ENCODE measurements at places on chromosomes 6 and 20.

GRCh38 chr20:15065794-15066193, 728.4 kb upstream of the FLRT3 start:
- no peak for DNase-seq

- no peak for DNase-seq
Observed at GRCh38 chr20:48489046-48489463, 338.7 kb downstream of the PREX1 start.

DNA sequence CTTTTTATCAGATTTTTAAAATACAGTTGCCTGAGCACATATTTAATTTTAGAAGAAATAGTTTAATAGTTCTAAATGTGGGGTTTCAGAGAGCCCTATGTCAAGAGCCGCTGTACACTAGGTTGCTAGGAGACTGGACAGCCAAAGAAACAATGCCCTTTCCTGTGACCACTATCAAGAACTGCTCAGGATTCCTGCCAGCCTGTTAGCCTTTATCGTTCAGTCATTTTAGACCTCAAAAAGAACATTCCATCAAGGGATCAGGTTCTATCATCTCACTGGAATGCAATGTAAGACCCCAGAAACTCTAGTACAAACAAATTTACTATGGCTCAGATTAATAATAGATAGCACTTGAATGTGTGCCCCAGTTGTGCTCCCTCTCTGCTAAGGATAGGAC, 181.2 kb upstream of the CCN2 start:
- DNase-seq, result no peak

DNA sequence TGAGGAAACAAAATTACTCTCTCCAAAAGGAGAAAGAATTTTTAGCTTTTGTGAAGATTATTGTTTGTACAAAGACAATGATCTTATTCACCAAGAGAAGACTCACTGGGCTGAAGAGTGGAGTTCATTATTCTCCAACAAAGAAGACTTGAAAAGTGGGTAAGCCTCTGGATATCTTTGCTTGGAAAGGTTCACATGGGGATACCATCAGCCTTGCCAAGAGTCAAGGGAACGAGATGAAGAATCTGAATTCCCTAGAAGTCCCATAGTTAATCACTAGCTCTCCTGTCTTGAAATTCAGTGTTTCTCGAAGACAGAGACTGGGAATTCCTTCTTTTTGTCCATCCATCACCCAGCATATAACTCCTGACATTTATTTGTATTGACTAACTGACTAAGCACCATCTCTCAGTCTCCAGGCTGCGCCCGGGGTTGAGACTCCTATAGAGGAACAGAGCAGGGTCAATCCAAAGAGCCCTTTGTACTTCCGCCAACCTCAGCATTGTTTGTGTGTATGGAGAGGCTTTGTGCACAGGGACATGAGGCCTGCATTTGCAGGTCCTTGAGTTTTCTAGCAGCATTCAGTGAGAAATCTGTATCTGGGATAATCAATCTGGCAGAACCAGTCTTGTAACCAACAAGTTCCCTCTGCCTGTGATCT, 461.9 kb downstream of the KIF16B start:
- peak; percentile 30 for DNase-seq

DNA sequence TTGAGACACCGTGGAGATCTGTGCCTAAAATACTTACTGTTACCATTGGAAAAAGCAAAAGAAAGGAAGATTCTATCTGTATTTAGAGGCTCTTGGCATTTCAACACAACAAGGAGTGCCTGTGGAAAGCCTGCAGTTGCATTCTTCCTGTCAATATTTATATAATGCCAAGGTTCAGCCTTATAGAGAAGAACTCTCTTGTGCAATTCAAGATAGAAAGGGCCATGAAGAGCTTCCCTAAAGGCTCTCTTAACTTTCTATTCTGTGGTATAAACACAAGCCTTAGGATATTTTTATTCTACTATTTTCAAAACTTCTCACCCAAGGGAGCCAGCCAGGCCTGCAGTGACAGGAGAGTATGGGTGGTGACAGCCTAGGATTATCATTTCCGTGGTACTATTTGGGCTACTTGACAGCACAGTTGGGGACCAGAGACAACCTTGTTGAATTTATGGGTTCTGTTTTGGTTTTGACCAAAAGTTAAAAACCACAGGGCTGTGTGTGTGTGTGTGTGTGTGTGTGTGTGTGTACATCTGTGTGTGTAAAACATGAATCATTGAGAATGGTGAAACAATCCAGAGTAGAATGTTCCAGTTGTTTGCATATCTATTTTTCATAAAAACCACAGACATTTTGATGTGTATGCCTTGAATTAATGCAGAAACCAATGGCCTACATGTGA, 700.9 kb upstream of the SLC35B3 start:
- DNase-seq, result no peak

- DNase-seq, result no peak
Observed at GRCh38 chr20:59308493-59309201, 8.2 kb downstream of the EDN3 start.

GRCh38 chr6:35582315-35582714, 69.6 kb upstream of the TULP1 start:
- DNase-seq, result no peak

DNA sequence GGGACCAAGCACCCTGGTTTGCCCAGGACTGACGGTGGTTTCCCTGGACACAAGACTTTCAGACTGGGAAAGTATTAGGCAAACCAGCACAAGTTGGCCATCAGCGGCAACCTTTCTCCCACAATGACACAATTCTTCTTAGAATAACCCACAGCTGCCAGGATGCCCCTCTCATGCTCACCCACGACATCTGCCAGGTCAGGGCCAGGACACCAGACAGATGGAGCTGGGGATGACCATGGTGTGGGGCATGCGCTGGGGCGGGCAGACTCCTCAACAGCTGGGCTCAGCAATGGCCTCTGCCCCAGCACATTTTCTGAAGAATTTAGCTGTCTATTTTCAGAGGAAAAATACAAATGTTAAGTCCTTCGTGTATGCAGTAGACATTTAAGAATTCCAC, 226.4 kb downstream of the FNDC1 start:
- no peak for DNase-seq

GRCh38 chr6:149895048-149895590, 2.8 kb downstream of the RAET1E start:
- peak; percentile 12 for DNase-seq

DNA sequence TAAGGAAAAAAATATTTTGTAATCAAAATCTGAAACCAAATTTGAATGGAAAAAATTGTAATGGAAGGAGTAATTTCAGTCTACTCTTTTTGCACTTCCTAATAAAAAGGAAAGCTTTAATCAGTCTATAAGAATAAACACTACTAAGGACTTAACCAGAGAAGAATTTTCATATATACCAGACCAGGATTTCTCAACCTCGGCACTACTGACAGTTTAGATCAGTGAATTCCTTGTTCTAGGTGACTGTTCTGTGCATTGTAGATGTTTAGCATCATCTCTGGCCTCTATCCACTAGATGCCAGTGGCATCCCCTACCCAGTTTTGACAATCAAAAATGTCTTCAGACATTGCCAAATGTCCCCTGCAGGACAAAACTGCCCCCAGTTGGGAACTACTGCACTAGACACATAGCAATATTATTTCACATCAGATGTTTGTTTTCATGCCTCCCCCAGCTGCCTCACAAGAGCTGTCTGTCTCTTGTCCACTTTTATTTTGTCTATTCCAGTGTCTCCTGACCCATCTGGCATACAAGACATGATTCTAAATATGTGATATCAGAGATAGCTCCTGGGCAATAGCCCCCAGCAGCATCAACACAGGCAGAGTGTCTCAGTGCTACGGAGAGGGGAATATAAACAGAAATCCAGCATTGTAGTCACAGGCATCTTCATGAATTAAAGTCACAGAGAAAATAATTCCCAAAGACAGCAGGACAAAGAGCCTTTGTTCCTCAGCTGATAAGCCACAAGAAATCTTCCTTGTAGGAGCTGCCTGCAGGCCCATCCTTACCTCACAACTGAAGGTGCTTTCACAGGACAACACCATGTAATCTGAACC, 27.0 kb downstream of the DNAAF9 start:
- DNase-seq, result no peak

DNA sequence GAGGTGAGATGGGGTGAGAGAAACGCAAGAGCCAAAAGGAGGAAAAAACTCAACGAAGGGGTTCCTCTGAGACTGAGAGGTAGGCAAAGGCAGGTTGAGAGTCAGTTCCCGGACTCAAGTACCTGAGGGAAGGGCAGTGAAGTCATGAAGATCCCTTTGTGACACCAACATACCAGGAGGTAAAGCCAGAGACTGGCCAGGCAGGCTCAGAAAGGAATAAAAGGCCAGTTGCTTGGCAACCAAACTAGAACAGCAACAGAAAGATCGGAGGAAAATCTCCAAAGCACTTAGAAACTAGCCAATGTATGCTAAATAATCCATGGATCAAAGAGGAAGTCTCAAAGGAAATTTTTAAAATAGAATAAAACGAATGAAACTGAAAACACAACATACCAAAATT, 209.8 kb upstream of the PROKR2 start:
- DNase-seq, result peak; percentile 68

DNA sequence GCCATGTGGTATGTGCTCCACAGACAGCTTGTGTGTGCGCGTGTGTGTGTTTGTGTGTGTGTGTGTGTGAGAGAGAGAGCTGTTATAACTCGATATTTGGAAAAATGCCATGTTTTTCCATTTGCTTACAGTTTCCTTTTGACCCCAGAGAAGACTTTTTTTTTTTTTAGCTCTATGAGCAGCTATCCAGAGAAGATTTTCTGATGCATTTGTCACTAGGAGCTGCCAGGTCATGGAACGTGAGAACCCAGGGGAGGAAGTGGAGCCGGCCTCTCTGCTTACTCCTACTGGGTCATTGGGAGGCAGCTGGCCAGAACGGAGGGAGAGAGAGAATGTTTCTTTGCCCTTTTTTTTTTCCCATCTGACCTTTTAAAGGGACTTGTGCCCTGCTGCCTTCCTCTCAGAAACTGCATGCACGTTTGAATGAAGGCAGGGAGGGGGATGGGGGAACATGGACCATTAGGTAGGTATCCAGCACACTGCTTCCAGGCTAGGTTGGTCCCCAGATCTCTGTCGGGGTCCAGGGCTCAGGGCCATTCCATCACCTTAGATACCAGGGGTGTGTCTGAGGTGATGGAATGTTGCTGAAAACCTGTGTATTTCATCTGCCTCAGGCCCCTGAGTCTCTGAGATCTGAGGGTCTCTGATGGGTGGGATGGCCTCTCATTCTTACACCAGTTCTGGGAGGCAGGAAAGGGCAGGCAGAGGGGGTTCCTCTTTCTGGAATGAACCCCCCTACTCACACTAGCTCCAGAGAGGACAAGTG, 11.2 kb upstream of the MRPS18A start:
- peak; percentile 90 for DNase-seq

DNA sequence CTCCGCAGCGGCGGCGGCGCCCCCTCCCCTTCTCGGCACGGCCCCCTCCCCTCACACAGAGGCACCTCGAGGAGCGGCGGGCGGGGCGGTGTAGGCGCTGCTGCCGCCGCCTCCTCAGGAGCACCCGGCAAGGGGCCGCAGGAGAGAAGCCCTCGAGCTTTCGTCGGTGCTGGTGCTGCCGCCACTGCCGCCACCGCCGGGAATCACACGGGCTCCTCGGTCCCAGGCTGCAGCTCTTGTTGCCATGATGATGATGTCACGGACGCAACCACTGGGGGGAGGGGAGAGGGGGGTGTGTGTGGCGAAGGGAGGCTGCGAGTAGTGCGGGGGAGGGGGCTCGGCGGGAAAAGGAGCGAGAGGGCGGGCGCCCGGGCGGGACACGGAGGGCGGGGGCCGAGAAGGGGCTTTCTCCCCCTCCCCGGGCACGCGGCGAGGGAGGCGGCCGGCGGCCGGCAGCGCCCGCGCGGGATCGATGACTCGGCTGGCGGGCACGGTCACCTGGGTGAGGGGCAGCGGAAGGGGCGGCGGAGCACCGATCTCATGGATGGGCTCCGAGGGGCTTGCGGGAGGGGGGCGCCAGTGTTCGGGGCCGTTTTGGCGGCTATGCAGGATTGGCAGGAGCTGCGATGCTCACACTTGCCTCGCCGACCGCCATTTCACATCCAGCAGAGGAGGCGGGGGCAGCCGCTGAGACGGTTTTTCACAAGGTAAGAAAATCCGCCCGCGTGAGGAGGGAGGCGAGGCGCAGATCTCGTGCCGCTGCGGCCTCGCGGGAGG, at the start of gene REV3L:
Gene REV3L (minus strand): TSS at position 260 of the 777 bp plus-strand sequence. CDS start 330 bp downstream, outside the sequence.
- DNase-seq, result peak; percentile 93

GRCh38 chr20:49216991-49217578, 2.1 kb upstream of the DDX27 start:
- peak; percentile 97 for DNase-seq

GRCh38 chr6:17032590-17032987, 69.3 kb upstream of the STMND1 start:
- DNase-seq, result no peak

DNA sequence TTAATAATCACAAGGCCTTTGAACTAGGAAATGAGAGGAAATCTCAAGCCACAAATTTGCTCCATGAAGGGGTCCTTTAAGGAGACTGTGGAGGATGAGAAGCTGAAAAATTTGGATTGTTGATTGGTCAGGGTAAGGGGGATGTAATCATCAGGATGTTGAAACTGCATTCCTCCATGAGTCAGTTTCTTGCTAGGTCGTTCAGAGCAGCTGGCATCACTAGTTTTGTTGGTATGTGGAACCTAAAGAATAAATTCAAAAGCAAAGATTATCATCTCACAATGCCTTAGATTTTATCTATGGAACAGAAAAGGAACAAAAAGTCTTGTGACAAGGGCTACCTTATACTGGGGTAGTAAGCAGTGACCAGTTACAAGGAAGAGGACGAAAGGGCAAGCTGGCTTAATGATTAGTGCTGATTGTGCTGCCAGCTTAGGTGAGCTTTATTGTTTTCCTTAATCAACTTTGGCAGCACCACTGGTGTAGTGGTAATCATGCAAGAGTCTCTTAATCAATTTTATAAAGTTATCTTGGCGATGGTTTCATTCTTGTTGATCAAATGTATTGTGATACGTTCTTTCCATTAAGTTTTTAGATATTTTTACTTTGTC, 36.6 kb downstream of the CRISP2 start:
- DNase-seq, result no peak

DNA sequence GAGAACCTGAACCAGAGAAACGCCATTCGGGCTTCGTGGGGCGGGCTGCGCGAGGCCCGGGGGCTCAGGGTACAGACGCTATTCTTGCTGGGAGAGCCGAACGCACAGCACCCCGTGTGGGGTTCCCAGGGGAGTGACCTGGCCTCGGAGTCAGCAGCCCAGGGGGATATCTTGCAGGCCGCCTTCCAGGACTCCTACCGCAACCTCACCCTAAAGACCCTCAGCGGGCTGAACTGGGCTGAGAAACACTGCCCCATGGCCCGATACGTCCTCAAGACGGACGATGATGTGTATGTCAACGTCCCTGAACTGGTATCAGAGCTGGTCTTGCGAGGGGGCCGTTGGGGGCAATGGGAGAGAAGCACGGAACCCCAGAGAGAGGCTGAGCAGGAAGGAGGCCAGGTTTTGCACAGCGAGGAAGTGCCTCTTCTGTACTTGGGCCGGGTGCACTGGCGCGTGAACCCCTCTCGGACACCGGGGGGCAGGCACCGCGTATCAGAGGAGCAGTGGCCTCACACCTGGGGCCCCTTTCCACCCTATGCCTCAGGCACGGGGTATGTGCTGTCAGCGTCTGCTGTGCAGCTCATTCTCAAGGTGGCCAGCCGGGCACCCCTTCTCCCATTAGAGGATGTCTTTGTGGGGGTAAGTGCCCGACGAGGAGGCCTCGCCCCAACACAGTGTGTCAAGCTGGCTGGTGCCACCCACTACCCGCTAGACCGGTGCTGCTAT, 904 bp downstream of the B3GALT4 start:
- no peak for DNase-seq

- peak; percentile 69 for DNase-seq
Observed at GRCh38 chr6:32796848-32797776, 19.7 kb downstream of the HLA-DOB start.

- DNase-seq, result peak; percentile 66
Observed at GRCh38 chr20:3887876-3888620, 1.1 kb upstream of the PANK2 start.

Data from DMS53 (cell line).